ENCODE measurements at places on chromosomes 11 and 22.

- DNase-seq, result no peak
Observed at GRCh38 chr11:34190192-34191139, 85.0 kb downstream of the NAT10 start.

GRCh38 chr11:12628314-12628713, 45.9 kb upstream of the TEAD1 start:
- peak; percentile 98 for DNase-seq

DNA sequence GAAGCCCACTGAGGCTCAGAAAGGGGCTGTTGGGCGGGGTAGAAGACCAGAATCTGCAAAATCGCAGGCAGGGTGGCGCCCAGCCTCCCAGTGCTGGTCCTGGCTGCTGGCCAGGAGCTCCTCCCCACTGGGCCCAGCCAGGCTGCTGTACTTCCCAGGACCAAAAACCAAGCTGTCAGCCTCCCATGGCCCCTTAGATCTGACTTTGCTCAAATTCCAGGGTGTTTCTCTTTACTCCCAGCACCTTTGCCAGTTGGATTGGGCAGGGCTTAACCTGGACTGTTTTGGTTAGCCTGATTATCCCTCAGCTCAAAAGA, 44.2 kb upstream of the WEE1 start:
- DNase-seq, result no peak

DNA sequence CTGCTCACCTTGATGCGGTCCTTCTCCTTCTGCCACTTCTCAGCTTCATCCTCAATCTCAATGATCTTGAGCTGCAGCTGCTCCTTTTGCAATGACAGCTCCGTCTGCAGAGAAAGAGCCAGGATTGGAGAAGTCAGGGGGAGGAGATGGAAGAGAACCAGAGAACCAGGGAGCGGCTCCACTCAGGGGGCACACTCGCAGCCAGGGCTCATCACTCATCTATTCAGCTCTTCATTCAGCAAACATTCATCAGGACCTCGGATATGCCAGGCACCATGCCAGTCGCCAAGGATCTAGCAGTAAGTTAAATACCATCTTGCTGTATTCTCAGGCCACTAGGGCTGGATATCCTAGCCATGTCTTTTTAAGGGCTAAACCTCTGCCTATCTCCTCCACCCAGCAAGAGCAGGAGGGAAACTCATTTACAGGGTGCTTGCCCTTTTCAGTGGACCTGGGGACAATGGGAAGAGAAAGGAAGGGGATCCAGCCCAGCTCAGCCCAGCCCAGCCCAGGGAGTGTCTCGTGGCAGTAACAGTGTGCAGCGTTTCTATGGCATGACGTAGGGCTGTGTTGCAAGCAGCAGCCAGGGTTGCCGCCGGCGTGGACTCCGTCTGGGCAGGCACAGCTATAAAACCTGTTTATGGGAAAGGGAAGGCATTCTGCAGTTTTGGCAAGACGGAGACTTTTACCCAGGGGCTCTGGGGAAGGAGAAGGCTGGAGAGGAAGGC, 9.4 kb downstream of the TRIM29 start:
- DNase-seq, result peak; percentile 89

DNA sequence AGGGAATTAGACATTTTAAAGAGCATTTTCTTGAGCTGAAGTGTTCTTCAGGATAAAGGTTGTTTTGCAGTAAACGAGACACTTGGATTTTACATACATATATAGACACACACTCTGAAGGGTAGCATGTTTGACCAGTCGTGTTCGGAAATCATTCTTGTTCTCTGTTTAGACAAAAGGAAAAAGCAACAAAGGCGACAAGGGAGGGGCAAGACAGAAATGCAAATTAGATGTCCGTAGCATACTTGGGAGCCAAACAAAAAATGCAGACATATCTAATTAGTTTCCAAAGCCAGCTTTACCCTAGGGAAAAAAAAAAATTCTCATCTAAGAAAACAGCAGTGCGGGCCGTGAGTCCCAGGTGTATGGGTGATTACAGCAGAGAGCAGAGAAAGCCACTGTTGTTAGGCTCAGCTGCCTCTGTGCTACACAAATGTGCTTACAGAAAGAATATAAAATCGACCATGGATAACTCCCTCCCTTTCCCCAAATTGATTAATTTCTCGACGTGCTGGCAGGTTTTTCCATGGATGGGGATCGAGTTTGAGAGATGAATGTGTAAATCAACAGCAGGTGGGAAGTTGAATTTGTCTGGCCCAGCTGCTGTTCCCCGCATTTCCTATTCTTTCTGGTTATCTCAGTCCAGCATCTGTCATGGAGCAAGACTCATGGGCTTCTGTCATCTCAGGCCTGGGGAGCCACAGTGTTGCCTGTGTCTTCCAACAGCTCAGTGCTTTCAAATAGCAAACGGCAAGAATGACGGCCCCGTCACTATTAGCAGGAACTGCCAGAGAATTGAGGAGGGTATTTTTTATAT, 176.5 kb upstream of the TTC12 start:
- no peak for DNase-seq

DNA sequence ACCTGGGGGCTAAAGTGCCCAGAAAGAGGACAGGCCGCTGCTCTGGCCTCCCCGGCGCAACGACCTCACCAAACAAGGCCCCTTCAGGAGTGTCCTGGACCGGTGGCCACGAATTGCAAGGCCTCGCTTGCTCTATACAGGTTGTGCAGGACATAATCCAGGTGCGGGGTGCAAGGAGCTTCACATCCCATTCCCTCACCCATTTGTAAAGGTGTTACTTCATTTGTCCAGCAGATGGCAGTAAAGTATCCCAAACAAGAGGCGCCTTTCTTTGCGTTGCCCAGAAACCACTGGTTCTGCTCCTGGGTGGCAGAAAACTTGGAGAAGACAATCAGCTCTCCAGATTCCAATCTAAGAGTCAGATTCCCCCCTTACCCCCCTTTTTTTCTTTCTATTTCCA, 35.9 kb upstream of the PRDM11 start:
- no peak for DNase-seq

DNA sequence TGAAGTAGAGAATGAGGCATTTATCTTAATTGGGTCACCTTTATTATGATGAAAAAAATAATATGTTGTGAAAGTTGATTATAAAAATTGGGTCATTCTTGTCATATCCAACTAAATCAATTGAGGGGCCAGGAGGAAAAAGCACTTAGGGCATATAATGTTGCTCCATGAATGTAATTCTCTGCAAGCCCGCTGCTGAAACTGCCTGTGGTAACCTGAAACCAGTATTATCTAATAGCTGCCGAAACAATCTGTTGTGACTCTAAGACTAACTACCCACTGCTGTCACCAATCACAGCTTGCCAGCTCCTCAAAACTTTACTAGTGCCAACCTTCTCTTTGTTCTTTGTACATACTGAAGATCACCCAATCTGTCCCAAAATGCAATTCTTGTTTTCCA, 115.8 kb downstream of the ATG16L2 start:
- DNase-seq, result no peak

- DNase-seq, result peak; percentile 78
Observed at GRCh38 chr11:83070044-83070701, 1.5 kb downstream of the RAB30 start.

GRCh38 chr11:3840004-3840869, 522 bp downstream of the RHOG start:
- DNase-seq, result peak; percentile 27

DNA sequence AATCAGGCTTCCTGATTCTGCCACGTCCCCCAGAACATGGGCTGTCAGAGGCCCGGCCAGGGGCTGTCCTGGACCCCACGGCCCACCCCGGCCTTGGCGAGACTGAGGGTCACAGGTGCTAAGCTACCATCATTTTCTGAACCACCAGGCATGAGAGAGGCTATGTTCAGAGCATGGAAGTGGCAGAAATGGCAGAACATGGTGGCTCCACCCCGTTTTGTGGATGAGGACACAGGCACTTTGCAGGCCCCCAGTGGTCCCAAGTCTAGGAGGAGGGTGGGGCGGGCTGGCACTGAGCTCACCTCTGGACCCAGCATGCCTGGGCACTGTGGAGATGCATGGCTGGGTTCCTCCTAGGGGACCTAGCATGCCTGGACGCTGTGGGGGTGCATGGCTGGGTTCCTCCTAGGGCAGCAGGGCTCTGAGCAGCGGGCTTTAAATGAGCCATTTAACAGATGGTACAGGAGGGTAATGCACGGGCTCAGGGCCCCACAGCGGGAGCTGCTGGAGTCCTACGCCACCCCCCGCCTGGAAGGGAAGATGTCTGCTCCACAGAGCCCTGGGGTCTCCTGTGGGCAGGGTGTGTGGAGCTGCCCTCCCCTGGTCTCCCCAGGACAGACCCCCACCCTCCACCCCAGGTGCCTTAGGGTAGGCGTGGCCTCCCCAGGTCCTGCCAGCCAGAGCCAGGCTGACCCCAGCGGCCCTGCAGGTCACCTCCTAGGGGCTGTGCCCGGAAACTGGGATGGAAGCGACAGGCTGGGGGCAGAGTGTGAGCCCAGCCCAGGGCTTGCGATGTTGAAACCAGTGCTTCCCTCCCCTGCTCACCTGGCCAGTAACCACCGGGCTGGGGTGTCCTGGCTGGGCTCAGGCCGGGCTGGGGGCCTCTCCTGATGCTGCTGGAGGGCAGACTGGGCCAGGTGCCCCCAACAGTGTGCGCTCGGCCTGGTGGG, 6.1 kb upstream of the MUC5AC start:
- no peak for DNase-seq

DNA sequence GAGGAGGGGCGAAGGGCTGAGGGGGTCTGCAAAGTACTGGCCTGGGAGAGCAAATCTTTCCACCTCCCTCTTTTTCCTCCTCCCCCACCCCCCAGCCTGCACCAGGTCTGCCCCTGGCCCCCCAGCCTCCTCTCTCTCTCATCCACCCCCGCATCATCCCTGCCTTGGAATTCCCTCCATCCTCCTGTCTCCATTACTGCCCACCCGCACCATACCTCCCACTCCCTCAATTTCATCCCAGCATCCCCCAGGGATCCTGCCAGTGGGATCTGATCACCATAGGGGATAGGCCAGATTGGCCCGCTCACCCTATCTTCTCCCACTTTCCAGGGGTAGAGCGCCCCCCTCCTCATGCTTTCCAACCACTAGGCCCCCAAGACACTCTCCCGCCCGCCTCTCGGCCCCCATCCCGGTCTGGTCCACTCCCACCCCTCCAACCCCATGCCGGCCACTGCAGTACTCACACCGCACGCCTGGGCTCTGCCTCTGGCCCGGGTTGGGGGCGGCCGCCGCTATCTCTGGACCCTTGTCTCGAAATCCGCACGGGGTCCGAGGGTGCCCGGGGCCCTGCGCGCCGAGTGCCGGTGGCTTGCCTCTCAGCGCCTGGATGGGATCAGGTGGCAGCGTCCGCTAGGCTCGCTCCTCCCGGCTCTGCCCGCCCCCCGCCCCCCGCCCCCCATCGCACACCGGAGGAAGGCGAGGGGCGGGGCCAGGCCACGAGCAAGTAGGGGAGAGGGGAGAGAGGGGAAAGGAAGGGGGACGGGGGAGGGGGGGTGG, at the start of gene GAL3ST3:
TSS of gene GAL3ST3 (minus strand) at position 615 of the 777 bp plus-strand sequence. CDS start 3,746 bp downstream, outside the sequence.
- DNase-seq, result no peak

GRCh38 chr22:46593211-46593681, 26.9 kb upstream of the GRAMD4 start:
- no peak for DNase-seq

- no peak for DNase-seq
Observed at GRCh38 chr22:46708766-46709330, 29.2 kb downstream of the CERK start.

DNA sequence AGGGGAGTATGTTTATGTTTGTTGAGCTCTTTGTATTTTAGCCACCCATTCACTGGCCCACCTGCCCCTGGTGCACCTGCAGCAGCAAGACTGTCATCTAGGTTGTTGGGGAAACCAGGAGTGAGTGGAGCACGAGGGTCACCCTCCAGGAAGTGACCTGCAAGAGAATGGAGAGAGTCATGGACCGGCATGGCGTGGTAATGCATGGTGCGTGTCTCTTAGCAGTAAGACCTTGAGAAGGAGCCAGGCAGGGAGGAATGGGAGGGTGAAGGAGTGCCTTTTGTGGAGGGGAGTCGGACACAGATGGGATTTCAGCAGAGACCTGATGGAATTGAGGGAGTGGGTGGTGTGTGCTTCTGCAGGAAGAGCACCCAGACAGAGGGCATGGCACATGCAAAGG, 37.9 kb downstream of the KCNQ1 start:
- no peak for DNase-seq

DNA sequence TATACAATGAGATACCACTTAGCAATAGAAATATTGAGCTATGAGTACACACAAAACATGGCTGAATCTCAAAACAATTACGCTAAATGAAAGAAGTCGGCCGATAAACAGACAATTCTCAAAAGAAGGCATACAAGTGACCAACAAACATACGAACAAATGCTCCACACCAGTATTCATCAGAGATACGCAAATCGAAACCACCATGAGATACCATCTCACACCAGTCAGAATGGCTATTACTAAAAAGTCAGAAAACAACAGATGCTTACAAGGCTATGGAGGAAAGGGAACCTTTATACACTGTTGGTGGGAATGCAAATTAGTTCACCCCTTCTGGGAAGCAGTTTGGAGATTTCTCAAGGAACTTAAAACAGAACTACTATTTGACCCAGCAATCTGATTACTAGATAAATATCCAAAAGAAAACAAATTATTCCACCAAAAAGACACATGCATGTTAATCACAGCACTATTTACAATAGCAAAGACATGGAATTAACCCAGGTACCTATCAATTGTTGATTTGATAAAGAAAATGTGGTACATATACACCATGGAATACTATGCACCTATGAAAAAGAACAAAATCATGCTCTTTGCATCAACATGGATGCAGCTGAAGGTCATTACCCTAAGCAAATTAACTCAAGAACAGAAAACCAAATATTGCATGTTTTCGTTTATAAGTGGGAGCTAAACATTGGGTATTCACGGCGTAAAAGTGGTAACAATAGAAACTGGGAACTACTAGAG, 90.9 kb upstream of the GRAMD1B start:
- peak; percentile 45 for DNase-seq

- DNase-seq, result no peak
Observed at GRCh38 chr11:30257058-30257457, 26.2 kb downstream of the FSHB start.

- DNase-seq, result no peak
Observed at GRCh38 chr11:23353611-23354010, 493.3 kb upstream of the CCDC179 start.

GRCh38 chr11:18191376-18191775, 18.7 kb downstream of the MRGPRX4 start:
- no peak for DNase-seq

DNA sequence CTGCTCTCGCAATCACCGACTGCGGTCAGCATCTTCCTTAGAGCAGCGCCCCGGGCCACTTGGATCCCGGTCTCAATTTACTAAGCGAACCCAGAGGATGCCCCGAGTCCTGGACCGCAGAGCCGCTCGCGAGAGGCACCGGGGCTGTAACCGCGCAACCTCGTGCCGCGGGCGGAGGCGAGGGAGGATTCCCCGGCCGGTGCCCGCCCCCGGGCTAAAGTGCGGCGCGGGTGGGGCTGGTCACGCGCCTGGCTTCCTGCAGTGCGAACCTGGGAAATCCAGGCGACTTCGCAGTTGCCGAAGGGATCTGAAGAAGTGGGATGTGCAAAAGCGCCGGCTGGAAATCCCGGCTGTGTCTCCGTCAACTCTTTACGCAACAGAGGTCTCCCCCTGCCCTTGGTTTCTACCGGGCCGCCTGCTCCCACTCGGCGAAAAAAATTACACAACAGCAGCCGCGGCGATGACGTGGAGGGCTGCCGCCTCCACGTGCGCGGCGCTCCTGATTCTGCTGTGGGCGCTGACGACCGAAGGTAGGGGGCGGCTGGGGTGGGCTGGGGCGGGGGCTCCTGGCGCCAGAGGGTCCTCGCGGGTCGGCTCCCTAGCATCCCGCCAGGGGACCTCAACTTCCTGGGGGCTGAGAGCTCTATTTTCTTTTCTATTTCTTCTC, at the start of gene NCR3LG1:
TSS of gene NCR3LG1 (plus strand) at position 291 of the 667 bp plus-strand sequence. CDS start at position 461, 170 bp downstream.
- peak; percentile 76 for DNase-seq

All from trophoblast cell (in vitro differentiated cells and primary cell).